Activated naive CD4-positive, alpha-beta T cell treated with anti-CD3 and anti-CD28 coated beads, Interleukin-2, amount 50 U/mL, for 72 hours (primary cell): ENCODE measurements at places on chromosomes 7 and 10. TPM values are rescaled to one million over a fixed set of nuclear protein-coding genes. Genes with fewer than 3 reads are reported as not detected.
A peak's percentile ranks its signal among the peaks of the same experiment; 100 is the strongest.

DNA sequence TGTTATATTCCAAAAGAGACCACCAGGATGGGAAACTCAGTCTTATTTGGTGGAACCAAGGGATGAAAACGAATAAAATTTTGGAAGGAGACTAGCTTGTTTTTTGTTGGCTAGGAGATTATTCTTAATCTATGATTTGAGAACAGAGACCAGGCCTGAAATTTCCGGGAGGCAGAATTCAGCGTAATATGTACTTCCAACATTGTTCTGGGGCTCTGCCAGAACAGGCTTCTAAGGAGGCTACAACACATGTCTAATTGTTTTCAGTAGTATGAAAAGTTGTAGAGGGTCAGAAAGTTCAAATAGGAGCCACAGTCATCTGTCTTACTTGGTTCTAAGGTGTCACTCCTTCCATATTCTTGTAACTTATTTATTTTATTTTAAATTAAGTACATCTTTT is 1.7 kb downstream of the DDX21 start:
- no peak for DNase-seq

The CFAP46 gene
- total RNA-seq, result not detected

The FFAR4 gene
- not detected for total RNA-seq

DNA sequence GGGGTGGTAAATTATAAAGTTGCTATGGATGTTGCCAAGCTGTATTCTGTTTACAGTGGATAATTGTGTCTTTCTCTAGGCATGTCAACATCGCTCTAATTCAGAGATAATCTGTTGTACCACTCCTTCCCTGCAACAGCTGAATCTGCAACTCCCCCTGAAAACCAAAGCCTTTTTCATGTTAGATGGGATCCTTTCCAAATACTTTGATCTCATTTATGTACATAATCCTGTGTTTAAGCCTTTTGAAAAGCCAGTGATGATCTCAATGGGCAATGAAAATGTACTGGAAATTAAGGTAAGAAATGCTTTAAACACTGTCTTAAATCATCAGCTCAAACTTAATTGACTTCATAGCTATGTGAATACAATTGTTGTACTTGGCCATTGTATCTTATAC is 91.0 kb downstream of the MET start:
- DNase-seq, result no peak

- DNase-seq, result no peak
Measured at GRCh38 chr7:44065431-44066110, at the start of gene PGAM2. Gene PGAM2, minus strand, starts transcription at chr7:44065567. Its CDS starts 38 bp downstream, at chr7:44065529.

DNA sequence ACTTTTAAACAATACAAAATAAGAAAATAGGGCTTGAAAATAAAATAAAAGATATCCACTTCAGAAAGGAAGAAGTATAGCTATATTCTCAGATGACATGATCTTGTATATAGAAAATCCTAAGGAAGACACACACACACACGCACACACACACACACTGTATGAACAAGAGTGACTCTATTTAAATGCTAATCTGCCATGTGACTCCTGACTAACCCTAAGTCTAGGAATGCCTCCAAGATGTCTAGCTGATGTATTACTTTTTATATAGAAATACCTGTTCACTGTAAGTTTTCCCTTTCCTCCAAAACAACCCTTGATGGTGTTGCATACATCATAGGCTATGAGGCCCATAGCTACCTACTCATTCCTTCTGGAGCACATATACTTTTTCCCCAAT is 173.1 kb upstream of the LRRTM3 start:
- DNase-seq, result no peak

- DNase-seq, result no peak
Measured at GRCh38 chr10:1061930-1062774, 6.0 kb downstream of the WDR37 start.

The XPNPEP1 gene
- total RNA-seq, result 77.9 TPM

- DNase-seq, result no peak
Measured at GRCh38 chr10:13834581-13835286, 248.0 kb downstream of the PRPF18 start.

- DNase-seq, result no peak
Measured at GRCh38 chr7:77786741-77787140, 11.5 kb downstream of the TMEM60 start.

DNA sequence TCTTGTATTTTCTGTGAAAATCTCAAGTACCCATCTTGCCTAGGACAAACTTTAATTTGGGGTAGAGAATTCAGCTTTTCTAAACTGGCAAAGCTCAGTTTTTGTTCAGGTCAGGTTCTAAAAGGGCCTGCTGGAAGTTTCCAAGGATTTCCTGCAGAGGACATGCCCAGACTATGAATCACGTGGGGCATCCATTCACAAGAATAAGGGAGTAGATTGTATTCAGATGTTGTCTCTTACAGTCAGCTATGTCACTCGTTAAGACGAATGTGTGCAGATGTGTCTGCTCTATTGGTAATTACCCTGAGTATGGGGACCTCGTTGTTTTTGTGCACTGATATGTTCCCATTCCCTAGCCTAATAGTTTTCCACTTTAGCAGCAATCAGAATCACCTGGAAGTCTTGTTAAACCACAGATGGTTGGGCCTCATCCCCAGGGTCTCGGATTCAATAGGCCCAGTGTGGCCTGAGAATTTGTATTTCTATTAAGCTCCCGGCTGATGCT is 81.0 kb upstream of the ITPRID1 start:
- no peak for DNase-seq

- DNase-seq, result no peak
Measured at GRCh38 chr7:87105401-87105800, 45.9 kb upstream of the ELAPOR2 start.

The CALHM3 gene
- not detected for total RNA-seq

The CTNNA3 gene
- total RNA-seq, result 0.39 TPM

The NPY4R2 gene
- not detected for total RNA-seq

The SAP25 gene
- total RNA-seq, result 26.0 TPM

GRCh38 chr7:40311307-40311706 is 176.5 kb downstream of the SUGCT start:
- no peak for DNase-seq

DNA sequence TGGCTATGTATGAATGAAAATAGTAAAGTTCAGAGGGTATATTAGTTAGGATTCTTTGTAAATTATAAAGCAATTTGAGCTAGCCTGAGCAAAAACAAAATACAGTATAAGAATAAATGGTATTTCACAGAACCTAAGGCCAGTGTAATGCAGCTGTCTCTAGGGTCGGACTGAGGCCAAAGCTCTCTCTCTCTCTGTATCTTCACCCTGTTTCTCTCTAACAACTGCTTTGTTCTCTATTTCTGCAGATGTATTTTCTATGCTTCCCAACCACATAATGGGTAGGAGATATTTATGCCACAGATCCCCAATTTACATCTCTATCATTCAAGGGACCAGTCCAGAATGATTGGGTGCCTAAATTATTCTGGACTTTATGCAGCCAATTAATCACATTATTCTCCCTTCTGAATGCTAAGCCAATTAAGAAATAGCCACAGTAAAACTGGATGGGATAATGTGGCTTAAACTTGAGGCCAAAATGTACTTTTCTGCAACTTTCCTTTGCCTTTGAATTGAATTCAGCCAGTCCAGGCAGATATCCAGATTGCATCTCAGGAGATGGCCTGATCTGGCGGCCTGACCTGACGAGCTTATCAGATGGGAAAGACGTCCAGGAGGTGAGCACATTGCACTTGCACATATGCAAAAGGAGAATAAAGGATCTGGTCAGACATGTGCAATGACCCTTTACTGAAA is 24.6 kb upstream of the IMMP2L start:
- no peak for DNase-seq

The CHAT gene
- not detected for total RNA-seq

The ELAPOR2 gene
- 4.1 TPM for total RNA-seq

The PDIA4 gene
- total RNA-seq, result 56.7 TPM

The CADPS2 gene
- not detected for total RNA-seq

- no peak for DNase-seq
Measured at GRCh38 chr10:72688208-72688651, 3.7 kb upstream of the MCU start.

- no peak for DNase-seq
Measured at GRCh38 chr10:131908151-131908550, 7.3 kb downstream of the PPP2R2D start.

The CCDC3 gene
- total RNA-seq, result 0.19 TPM

DNA sequence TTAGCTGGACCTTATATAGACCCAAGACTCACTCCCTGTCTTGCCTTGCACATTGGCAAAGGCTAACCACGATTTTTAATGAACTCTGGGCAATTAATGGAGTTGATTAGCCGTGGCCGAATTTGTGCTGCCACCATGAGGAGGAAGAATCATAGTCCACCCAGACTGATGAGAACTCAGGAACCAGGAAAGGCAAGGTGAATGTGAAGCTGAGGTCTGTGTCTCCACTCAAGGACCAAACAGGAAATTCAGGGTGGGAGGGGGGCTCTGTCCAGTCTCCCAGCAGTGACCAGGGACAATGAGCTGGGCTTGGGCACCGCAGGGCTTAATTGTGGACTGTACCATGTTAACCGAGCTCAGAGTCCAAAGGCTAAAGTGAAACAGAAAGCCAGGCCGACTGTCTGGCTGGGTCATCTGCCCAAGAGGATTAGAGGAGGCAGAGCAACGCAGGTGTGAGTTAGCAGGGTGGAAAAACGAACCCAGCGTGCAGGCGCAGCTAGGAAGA is 127.0 kb upstream of the JCAD start:
- no peak for DNase-seq

DNA sequence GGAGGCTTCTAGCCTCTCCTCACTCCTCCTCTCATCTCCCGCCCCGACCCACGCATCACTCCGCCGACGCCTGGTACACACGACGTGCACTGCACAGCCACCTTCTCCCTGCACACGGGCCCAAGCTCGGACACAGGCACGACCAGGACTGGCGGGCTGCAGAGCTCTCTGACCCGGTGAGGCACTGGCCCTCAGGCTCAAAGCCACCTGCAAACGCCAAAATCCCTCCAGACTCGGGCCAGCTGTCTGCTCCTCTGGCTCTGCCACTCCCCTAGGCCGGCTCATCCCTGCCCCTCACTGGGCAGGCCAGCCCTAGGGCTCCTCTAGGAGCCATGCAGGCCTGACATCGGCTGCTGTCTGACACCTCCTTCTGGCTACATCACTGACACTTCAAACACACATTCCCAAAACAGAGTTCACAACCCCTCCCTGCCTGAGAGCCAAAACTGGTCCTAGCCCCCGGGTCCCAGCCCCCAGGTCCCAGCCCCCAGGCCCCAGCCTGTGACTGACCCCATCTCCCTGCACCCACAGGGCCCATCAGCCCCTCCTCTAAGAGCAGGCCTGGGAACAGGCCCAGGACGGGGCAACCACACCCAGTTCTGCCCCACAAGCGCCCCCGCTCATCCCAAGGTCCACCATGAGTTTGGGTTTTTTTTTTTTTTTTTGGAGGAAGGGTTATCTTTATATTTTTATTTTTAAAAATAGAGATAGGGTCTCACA is 35.1 kb downstream of the MAD1L1 start:
- DNase-seq, result no peak

The LRRTM3 gene
- not detected for total RNA-seq

The ESYT2 gene
- total RNA-seq, result 54.4 TPM

The SLC16A12 gene
- total RNA-seq, result not detected

The RADIL gene
- 0.35 TPM for total RNA-seq

DNA sequence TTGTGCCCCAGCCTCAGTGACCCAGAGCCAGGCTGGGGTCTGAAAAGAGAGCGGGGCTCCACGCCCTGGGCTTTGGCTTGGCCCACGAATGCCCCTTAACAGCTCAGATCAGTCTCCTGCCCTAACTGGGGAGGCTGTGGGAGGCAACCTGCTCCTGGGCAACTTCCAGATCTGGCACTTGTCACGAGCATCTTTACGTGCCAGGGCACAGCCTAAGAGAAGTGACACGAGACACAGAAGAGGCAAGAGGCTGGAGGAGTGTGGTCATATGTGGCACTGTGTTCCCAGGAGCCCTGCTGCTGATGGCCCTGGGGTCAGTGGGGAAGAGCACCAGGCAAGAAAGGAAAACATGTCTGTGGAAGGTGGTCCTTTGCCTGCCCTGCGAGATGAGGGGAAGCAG is 97.8 kb upstream of the BTBD16 start:
- no peak for DNase-seq

The NRP1 gene
- total RNA-seq, result 0.21 TPM

GRCh38 chr7:75842836-75843446 is 29.3 kb upstream of the CCL24 start:
- peak; percentile 42 for DNase-seq

- DNase-seq, result no peak
Measured at GRCh38 chr10:62724465-62724864, 80.1 kb upstream of the ADO start.
